ENCODE measurements at places on chromosomes 1 and 21.

DNA sequence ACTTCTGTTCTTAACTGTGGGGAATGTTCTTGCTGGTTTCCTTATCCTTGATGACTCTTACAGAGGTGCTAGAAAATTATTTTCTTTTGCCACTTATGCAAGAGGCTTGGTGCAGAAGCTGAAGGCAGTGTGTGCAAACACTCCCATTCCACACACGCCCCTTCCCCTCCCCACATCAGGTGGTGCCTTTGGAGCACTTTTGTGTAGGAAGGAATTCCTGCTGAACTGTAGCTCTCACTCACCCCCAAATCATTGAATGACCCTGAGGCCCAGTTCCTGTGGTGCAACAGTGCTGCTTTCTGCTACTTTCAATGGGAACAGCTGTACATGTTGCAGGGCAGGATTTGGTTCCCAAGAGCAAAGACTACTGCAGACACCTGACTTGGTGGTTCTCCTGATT is 101.8 kb downstream of the CD247 start:
- no peak for DNase-seq

DNA sequence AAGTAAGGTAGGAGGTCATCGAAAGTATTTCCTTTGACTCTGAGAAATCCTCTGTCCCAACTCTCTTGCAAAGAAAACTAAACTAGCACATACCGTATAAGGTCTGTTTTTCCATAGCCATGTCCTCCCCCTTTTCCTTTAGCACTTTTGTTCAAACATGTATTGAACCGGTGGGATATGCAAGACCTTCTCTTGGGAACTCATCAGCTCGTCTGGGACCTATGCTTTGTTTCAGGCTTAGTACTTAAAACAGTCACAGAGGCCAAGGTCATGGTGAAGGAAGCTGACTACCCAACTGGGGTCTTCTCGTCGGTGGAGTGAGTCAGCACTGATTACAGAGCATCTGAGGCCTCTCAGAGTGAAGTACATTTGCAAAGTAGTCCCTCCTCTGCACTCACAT is 185.0 kb downstream of the ZBTB18 start:
- peak; percentile 7 for DNase-seq

DNA sequence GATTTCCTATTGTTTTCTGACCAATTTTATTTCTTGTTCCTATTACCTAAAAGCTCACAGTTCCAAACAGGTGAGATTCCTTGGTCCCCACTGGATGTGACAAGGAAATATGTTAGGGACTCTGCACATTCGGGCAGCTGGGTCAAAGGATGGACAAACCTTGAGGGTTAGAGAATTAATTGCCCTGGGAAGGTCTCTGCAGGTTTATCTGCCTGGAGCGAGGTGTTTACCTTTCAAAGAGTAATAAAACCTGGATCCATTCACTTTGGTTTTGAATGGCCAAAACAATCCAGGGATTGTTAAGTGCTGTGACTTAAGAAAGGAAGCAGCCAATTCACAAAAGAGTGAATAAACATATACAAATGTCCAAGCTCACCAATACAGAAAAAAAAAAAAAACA is 33.6 kb upstream of the RAB4A start:
- no peak for DNase-seq

DNA sequence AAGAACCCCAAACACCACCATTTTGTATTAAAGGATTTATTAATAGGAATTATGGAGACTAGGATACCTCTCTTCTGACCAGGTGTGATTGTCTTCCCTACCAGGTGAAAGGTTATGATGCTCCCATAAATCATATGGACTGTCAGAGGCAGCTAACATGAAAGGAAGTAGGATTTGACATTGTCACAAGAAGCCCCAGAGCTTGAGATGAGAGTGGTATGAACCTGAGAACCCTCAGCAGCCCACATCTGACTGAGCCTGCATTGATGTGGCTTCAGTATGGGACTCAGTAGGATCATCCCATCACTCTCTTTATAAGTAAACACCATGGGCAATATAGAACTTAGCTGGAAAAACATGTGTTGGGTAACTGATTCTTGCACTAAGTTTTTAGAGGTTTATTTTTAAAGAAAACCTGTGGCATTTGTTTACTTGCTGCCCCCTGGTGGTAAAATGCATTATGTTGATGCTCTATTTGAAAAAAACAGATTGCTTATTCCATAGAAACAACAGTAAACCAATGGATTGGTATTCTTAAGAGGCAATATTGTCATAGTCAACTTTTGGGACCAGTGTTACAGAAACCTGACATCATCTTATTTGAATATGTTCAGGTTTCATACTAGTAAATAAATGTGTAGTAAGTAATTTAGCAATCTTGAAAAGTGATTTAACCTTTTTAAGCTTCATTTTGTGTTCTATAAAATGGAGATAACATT is 16.6 kb upstream of the CACYBP start:
- peak; percentile 57 for DNase-seq

DNA sequence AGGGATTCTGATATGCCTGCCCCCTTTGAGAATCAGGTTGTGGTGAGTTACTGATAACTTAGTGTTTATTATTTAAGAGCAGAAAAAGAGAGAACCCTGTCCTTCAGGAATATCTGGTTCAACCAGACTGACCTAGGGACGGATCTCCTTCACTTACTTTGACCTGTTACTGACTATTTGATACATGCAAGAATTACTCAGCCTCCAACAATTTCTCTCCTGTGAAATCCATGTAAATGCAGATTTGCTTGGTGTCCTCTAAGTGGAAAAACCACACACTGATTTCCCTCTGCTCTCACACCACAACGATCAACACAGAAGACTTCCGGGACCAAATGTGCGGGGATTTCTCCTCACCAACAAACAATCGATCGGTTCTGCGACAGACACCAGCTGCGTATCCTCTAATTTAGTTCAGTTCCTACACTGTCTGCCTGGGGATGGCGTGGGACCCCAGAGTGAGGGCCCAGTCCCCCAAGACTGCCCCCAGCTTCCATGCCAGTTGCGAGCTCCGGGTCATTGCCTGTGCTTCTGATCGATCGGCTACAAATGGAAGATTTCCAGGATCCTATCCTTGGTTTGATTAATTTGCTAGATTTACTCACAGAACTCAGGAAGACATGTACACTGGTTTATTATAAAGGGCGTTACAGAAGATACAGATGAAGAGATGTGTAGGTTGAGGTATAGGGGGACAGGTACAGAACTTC is 51.7 kb downstream of the BACE2 start:
- no peak for DNase-seq

DNA sequence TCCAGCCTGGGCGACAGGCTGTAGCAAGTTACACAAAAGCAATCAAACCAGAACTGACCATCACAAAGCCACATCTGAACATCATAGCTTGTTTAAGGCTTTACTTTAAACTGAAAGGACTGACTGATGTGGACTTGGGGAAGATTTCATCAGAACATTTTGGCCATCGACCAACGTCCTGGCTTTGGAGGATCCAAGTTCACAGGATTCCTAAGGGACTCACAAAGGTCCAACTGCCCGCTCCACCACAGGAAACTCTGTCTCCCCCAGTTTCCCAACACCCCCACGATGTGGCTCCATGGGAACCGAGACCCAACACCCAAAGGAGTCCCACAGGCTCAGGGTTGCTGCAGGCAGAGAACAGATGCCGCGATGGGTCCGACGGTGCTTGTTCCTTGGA is 9.3 kb downstream of the SSU72 start:
- DNase-seq, result no peak

- no peak for DNase-seq
Observed at GRCh38 chr21:20617130-20617529, 381.1 kb upstream of the NCAM2 start.

DNA sequence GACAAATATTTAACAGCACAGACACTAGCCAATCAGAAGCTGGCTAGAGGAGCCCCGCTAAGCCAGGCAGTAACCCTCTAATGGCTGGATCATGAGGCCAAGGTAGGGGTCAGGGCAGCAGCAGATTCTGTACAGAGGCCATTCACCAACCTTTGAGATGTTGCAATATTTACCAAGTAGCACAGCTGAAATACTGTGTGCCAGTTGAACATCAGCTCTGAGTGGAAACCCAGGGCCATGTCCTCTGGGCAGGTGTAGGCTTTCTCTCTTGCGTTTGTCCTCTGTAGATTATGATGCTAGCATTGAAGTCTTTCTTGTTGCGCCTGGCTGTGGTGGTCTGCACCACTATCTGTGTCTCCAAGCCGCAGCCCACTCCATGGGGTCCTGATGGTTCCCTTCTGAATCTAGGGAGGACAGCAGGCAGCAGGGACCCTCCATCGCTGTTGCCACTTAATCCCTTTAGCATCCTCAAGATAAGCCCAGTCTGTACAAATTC is 2.5 kb upstream of the COG2 start:
- DNase-seq, result no peak

DNA sequence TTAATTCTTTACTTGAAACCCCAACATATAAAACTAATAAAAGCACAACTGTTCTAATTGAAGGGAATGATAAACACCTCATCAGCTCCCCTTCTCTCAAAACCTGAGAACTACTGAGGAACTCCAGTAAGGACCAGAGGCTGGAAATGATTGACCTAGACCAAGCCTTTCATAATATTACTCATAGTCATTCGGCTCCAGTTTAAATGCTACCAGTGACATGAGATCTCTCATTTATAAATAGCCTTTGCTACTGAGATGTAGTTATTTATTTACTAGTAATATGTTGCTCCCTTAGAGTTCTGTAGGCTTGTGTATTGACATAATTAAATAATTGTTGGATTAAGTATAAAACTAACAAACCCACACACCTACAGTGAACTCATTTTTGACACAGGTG is 209.8 kb upstream of the PRMT6 start:
- no peak for DNase-seq

DNA sequence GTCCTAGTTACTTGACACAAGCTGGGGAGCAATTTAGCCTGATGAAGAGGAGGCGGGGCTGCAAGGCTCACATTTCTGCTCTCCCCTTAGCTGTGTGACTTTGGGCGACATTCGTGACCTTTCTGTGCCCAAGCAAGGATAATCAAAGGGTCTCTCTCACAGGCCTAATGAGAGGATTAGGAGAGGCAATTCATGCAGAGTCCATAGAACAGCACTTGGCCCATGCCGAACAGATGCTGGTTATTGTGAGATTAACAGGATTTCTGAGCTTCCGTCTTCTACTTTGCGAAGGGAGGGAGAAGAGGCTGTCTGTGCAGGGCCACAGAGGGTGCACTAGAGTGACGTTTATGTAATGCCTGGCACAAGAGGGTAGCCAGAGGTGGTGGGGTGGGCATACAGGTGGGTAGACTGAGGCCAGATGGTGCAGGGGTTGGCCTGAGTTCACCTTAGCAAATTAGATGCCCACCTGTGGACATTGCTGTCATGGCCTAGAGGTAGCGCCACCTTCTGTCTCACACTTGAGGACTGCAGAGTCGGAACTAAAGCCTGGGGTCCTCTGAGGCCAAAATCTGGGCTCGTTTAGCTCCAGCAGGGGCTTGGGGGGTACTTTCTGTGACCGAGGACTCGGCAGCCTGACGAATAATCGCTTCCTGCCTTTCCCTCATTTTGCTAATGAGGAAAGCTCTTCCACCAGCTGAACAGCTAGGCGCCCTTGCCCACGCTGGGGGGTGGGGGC is 18.6 kb downstream of the ACTL8 start:
- DNase-seq, result no peak

DNA sequence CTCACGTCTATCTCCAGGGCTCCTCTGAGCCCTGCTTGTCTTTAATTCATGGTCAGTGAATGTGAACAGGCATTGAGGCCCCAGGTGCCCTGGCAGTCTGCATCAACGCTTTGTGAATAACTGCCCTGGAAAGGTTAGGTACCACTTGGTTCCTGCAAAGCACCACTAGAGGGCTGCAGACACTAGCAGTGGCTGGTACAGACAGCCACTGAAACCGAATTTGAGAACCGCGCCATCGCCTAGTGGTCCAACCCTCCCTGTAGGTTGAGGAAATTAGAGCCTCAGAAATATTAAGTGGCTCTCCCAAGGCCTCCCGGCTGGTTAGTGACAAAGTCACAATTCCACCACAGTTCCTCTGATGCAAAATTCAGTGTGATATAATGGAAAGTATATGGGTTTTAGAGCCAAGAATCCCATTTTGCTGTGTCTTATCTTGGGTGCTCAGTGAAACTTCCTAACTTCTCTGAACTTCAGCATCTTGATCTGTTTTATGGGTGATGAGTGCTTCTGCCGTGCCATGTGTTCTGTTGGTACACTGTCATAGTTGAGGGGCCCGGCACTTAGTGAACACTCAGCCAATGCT is 46.2 kb upstream of the BCL9 start:
- peak; percentile 79 for DNase-seq

DNA sequence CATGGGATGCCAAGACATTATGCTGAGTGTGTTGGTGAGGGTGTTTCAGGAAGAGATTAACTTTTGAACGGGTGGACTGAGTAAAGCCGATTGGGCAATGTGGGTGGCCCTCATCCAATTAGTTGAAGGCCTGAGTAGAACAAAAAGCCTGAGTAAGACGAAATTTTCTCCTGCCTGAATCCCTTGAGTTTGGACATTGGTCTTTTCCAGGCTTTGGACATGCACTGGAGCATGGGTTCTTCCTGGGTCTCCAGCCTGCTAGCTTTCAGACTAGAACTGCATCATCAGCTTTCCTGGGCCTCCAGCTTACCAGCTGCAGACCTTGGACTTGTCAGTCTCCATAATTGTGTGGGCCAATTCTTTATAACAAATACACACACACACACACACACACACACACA is 63.6 kb downstream of the NIBAN1 start:
- peak; percentile 54 for DNase-seq

- DNase-seq, result no peak
Observed at GRCh38 chr1:9912264-9912936, 2.3 kb upstream of the CTNNBIP1 start.

DNA sequence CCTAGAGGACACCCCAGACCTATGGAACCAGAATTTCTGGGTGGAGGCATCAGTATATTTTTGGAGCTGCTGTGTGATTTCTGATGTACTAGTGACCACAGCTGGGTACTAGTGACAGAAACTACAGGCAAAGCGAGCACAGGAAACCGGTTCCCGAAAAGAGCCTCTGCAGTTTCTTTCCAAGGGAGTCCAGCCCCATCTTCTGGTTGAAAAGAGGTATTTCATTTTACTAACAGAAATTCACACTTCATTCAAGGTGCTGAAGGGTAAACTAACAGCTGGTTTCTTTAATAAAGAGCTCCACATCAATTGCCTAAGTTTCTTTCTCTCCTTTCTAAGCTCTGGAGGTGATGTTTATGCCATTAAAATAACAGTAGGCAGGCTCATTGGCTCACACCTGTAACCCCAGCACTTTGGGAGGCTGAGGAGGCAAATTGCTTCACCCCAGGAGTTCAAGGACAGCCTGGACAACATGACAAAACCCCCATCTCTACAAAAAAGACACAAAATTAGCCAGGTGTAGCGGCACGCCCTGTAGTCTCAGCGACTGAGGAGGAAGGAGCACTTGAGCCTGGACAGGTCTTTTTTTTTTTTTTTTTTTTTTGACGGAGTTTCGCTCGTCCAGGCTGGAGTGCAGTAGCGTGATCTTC is 22.0 kb downstream of the THAP3 start:
- peak; percentile 69 for DNase-seq
